Activated naive CD4-positive, alpha-beta T cell treated with anti-CD3 and anti-CD28 coated beads, Interleukin-2, amount 10 ng/mL, durations not matched to agents 7 days and 5 days (primary cell): ENCODE measurements at places on chromosomes 5 and 9.

DNA sequence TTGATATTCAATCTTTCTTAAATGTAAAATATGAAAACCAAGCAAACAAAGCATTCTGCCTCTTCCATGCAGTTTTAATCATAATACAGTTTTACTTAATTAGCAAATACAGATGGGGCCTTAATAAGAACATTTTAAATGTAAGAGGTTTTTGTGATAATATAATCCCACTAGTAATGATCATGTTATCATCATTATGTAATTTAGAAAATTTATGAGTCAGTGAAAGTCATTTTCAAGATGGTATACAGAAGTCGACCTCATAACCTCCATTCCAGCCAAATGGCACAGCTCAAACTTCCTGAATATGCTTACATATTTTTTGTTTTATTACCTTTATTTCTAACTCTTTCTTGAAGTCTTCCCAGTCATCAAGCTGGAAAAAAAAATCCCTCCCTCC, 102.2 kb upstream of the GNA14 start:
- no peak for DNase-seq

DNA sequence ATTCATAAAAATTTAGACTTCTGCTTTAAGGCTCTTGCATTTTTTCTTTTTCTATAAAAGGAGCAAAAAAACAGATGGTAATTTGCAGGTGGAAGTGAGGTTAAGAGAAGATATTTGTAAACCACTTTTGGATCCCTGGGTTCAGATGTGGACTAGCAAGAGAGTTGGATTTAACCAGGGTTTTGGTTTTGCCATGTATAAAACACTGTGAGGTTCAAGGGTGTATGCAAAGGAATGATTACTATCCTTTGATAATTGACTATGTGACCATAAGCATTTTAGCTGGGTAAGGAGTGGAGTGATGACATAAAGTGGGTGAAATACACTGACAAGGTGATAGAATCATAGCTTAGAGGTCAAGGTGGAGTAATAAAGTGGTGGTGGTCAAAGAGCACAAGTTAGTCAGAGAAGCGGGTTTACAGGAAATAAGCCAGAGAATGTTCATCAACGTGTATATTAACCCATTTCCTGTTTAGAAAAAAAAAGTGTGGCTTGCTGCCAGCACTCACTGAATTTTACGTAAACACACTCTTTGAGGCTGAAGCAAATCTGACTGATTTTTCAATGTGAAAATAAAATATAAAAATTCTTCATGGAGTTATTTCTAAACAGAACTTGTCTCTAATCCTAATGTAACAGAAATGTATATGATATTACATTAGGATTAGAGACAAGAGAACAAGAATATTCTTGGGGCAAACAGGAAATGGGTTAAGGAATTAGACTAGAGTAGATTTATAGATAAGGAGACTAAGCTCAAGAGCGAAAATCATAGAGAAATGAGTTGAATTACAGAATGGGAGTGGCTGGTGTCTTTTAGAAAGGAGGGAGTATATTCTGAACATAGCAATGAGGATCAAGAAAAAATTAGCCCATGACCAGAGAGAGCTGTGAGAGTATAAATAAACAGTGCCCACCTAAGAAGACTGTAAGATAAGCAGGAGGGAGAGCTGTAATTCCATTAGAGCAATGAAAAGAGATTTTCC, 74.5 kb downstream of the CDKN2A start:
- peak; percentile 32 for DNase-seq

GRCh38 chr9:136112541-136112940, 6.1 kb downstream of the TMEM250 start:
- DNase-seq: no peak

GRCh38 chr5:1555011-1555807, 31.4 kb upstream of the LPCAT1 start:
- DNase-seq: no peak

DNA sequence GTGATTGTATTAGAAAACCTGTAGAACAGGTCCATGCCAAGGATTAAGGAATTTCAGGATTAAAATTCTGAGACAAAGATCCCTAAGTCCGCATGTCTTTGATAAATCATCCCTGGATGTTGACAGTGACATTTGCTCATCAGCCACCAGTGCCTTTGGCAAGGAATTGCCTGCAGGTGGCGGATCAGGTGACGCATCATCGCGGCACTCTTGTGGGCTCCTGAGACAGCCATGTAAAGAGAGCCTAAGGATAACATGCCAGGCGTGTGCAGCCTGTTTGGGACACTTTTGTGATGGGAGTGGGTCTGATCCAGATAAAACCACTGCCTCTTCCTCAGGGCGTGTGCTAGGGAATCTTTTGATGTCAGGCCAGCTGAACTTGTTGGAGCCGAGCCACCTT, 40.6 kb downstream of the ADCY2 start:
- no peak for DNase-seq

DNA sequence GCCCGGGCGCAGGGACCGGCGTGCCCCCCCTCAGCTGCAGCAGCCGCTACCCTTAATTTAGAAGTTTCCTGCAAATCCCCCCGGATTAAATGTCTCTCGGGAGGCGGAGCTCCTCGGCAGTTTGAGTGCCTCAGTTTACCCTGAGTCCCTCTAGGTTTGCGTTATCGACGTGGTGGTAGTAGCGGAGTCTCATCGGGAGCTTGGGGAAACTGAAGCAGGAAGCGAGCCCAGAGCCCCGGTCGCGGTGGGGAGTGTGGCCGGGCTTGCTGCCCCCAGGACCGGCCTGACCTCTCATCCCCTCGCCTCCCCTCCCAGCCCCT, 529 bp upstream of the TPM2 start:
- DNase-seq: no peak

DNA sequence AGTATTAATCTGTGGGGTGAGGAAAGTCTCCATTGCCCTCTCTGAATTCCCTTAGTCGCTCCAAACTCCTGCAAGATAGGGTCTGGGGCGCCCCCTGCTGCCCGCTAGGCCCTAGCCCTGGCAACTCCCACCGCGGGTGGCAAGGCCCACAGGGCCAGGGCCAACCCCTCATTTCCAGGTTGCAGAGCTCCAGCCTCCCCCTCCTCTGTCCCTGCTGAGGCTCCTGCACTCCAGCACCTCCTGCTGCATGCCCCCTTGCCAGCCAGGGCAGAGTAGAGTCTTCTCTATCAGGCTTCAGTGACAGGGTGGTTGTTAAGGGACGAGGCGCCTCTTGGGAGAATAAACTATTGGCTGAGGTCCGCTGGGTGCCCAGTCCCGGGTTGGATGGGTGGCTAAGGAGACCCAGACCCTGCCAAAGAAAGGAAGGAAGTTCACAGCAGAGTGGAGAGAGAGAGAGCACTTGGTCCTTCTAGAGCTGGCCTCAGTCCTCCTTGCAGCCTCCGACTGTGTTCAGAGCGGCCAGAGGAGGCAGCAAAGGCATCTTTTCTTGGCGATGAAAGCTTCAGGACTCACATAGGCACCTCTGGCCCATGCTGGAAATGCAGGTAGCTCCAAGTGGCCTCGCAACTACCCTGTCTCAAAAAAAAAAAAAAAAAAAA, 45.6 kb downstream of the SAR1B start:
- DNase-seq: peak; percentile 90

DNA sequence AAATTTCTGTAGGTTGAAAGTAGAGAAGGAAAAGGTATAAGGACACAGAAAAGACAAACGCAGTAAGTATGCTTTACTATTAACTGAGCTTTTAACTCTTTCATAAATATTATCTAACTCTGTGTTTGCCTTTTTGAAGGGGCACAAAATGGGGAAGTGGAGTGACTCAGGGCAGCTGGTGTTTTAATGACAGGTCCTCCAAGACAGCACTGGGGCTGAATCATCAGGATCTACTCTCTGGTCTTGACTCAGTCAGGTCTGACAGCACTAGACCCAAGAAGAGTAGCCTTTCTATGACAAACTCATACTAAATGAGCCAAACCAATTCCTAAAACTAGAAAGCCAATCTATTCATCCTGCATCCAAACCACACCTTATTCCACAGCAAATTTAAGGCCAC, 102.2 kb downstream of the APTX start:
- no peak for DNase-seq

DNA sequence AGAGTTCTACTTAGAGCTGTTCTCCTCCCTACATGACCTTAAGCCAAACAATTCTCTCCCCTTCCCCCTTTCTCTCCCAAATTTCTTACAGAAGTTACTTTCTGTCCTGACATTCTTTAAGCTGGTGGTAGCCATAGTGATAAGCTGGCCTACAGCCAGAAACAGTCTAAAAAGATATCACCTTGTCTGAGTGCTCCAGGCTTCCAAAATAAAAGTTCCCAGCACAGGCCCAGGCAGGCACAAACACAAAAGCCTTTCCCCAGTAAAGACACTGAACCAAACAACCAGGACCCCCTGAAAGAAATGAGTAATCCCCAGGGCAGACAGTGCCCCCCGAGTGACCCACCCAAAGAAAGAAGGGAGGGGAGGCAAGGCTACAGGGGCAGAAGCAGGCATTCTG, 19.2 kb downstream of the SIL1 start:
- DNase-seq: no peak

- no peak for DNase-seq
Observed at GRCh38 chr5:124801551-124801950, 55.1 kb upstream of the ZNF608 start.

DNA sequence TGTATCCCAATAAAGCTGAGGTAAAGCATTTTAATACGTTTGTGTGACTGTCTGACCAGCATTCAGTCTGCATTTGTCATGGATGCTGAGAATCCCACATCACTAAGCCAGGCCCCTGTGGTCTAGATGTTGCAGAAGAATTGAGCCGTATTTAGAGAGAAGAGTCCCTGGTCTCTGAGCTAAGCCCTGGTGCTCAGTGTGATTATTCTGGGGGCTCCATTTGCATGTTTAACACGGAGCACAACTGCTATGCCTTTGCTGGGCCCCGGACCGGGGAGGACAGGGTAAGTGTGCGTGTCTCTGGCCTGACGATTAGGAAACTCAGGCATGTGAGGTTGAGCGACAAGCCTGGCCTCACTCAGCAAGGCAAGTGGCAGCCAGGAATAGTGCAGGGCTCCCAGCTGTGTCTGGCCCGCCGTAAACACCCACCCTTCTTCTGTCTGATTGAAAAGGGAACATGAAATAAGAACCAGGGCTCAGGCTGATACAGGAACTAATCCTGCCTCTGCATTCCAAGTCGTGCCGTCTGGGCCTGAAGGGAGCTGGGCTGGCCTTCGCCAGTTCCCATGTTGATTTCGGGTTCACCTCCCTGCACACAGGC, 22.3 kb downstream of the FAM78A start:
- DNase-seq: no peak

DNA sequence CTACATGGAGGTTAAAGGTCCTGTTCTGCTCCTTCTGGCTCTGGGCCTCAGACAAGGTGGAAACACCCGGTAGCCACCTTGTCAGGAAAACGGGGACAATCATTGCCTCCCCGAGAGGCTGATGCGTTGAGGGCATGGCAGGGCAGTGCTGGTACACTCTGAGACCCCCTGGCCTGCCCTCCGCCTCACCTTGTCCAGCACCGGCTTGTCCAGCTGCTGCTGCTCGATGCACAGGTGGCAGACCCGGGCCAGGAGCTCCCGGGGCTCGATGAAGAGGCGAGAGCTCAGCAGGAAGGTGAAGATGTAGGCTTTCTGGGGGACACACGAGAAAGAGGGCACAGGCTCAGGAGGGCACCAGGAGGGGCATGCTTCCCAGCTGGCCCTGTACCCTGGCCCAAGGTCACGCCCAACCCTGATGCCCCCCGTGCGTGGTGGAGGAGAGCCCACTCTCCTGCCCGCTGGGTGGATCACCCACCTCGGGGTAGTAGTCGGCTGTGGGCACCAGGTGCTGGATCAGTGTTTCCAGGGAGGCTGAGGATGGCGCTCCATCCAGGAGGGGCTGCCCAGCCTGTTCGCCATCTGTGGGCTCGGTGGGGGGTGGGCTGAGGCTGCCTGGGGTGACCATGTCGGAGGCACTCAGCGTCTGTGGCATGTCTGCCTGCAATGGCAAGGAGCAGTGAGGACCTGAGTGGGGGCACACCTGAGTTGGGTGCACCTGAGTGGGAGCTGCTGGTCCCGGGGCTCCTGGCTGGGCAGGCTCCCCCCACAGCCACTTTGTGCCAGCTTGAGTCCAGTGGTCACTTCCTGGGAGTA, 66.0 kb upstream of the RNF130 start:
- peak; percentile 16 for DNase-seq

- DNase-seq: no peak
Observed at GRCh38 chr9:127561491-127562278, 50.4 kb upstream of the STXBP1 start.

DNA sequence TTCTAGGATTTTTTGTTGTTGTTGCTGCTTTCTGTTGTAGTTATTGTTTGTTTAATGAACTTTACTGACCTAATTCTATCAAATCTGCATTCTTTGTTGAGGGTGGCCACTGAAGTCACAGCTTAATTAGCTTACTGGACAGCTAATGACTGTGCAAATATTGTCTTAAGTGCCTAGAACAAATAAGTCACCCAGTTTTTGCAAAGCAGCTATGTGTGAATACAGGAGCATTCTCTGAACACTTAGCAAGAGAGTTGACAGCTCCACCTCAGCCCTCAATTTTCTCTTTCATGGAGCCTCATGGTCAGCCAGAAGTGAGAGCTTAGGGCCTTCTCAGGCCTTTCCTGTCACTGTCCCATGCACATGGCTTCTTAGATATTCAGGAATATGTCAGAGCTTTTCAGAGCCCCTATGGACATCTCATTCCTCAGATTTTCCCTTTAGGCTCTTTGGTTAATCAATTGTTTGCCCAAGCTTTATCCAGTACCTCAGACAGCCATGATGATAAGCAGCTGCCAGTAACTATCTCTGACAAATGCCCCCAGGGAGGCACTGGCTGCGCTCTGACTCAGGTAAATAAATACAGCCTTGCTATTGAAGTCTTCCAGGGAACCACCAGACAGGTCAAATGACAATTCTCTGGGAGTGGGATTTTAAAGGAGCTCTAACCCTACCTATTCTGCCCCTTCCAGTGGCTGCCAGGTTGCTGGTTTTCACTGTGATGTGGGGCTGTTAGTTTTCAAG, 241.4 kb upstream of the IL12B start:
- DNase-seq: no peak

- DNase-seq: no peak
Observed at GRCh38 chr5:169767938-169768337, 130.9 kb downstream of the DOCK2 start.

DNA sequence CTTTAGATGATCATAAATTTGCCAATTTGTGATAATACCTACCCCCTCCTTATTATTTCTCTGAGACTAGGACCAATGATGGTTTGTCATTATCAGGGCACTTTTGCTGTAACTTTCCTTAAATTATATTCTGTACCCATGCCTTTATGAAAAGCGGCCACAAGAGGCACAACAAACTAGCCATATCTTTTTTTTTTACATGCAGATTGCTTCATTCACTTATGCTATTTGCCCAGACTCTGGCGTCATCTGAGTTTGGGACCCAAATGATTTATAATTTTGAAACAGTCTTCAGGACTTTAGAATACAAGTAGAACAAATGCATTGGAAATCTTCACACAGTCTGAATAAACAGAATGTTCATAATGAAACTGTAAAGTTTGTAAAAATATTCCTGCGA, 408.1 kb downstream of the MAT2B start:
- no peak for DNase-seq
